Femur (tissue), 1 donor: ENCODE measurements at places on chromosomes 13 and 19.

GRCh38 chr13:87954091-87954490, 282.9 kb downstream of the SLITRK5 start:
- DNase-seq, result no peak

GRCh38 chr13:103284466-103284865, 218.2 kb upstream of the SLC10A2 start:
- no peak for DNase-seq

DNA sequence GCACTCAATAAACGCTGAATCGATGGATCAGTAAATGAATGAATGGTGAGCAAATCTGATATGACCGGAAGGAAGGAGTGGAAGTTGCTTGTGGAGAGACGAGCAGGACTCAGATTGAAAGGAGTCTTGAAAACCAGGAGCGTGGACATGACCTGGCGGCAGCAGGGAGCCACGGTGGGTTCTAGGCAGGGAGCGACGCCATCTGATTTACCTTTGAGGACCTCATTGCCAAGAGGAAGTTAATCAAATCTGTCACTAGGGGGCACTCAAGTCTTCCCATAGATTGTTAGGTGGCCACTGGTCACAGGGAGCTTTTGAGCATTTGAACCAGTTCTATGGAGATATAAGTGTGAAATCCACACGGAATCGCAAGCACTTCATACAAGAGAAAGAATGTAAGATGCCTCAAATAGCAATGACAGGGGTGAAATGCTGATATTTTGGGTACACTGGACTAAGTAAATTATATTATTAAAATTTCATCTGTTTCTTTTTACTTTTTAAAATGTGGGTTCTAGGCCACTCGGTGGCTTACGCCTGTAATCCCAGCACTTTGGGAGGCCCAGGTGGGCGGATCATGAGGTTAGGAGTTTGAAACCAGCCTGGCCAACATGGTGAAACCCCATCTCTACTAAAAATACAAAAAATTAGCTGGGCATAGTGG, 9.2 kb upstream of the FBN3 start:
- DNase-seq, result no peak

DNA sequence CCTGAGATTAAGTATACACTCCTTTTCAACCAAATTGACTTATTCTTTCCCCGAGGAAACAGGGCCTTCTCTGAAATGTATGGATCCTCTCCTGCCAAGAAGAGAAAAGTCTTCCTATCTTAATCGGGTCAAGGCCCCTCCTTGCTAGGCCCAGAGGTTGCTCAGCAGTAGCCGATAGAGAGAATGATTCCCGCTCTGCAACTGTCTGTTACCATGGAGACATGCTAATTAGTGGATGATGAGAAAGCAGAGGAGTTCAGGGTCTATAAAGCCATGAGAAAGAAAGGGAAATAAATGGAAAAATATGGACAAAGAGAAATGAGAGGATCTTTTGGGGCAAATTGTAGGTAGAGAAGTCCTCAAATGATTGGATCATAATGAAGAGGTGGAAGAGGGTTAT, 103.5 kb downstream of the POU4F1 start:
- no peak for DNase-seq

DNA sequence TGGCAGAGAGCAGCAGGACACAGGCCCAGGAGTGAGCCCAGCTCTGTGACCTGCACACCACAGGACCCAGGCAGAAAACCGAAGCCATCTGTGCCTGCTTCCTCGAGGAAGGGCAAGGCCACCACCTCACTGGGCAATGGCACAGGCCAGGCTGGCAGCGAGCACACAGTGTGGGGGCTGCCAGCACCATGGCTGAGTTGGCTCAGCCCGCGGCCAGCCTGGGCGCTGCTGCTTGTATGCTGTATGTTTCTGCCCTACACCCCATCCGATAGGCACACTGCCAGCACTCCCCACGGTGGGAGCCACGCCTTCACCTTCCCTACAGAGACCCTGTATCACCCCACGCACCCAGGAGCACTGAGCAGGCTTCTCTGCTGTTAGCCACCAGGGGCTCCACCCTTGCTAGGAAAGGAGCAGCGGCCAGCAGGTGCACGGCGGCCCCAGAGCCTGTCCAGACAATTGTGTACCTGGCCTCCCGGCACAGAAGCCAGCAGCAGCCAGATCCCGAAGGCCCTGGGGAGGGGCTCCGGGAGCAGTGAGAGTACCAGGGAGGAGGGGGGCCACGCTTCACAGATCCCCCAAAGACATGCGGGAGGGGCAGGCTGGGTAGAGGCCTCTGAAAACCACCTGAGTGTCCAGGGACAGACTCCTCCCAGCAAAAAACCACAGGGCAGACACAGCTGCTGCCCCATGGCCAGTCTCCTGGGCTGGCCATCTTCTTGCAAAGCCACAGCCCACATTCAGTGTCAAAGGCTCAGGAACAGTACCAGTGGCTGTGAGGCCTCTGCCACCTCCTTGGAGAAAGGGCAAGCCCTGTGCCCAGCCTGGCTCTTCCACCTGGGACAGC, 56.1 kb downstream of the MLLT1 start:
- no peak for DNase-seq

GRCh38 chr19:36688058-36688457, 646 bp downstream of the ZNF567 start:
- no peak for DNase-seq

DNA sequence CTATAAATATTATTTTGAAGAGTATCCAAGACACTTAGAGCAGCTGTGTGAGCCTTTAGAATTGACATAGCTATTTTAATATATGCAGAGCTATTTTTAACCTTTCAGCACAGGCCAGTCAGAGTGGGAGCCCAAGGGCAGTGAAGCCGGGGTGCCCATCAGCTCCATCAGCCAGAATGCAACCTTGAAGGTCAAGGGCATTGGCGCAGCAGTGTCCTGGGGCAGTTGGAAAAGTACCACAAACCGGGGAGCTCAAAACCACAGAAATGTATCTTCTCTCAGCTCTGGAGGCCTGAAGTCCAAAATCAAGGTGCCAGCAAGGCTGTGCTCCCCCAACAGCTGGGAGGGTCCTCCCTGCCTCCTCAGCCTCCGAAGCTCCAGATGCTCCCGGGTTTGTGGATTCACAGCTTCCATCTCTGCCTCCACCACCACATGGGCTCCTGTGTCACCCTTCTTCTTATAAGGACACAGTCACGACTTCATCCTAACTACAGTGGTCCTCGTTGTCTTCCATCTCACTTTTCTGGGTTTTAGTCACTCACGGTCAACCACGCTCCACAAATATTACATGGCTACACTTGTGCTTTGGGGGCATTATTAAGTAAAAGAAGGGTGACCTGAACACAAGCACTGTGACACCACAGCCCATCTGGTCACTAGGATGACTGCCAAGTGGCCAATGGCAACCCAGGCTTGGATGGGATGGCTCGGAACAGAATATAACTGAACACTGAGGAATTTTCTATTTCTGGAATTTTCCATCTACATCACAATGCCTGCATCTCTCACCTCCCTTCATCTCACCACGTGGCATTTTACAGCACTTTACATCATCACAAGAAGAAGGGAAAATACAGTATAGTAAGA, 15.9 kb upstream of the GAS6 start:
- no peak for DNase-seq

- no peak for DNase-seq
Observed at GRCh38 chr13:39326469-39327171, 276.4 kb downstream of the LHFPL6 start.

- no peak for DNase-seq
Observed at GRCh38 chr19:44807162-44807561, 1.7 kb upstream of the BCAM start.

DNA sequence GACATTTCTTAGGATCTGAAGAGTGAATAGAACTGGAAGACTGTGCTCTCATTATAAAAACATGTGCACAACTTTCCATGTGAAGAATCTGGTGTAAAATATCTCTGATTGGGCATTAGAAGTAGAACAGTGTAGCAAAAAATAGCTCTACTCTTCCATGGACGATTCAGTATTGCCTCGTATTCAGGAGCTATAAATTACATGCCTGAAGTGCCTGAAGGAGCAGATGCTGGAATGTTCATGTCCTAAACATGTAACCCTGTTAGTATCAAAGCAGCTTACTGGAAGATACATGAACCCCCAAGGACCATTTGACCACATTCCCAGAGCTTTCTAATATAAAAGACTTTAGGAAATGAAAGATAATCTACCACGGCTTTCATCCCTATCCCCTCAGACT, 528.9 kb downstream of the DACH1 start:
- DNase-seq, result no peak

DNA sequence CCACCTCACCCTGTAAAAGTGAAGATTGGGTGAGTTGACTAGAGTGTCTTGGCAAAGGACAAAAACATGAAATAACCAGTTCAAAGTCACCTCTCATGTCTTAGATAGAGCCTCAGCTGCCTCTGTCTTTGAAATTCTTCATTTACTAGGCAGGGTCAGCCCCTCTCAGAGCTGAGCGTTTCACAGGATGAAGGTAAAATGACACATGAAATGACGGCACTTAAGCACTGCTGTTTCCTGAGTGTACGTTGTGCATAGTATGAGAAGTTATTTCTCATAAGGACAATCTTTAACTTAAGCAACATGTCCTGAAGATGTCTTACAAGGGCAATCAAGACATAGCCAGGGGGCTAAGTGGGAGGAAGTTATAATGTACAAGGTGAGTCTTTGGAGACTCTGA, 32.3 kb upstream of the SLC10A2 start:
- no peak for DNase-seq

DNA sequence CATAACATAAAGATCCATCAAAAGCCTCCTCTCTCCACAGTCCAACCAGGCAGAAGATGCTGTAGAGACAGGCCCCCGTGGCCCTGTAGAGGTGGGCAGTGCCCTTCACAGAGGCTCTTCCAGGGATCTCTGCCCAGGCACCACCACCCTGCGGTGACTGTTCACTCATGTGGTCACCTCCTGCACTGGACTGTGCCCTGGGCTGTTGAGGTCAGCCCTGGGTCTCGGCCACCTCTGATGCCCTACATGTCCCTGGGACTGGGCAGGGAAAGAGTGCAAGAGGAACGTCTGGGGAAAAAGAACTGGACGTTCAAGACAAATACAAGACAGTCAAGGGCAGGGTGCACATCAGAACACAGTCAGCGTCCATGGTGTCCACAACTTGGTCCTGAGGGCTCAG, 22.3 kb downstream of the PEPD start:
- DNase-seq, result no peak

- DNase-seq, result no peak
Observed at GRCh38 chr19:756236-756635, 5.3 kb downstream of the MISP start.
